ENCODE measurements at places on chromosomes 3 and 15.

GRCh38 chr3:181699171-181699903 is 12.4 kb upstream of the SOX2 start:
- DNase-seq, result no peak

GRCh38 chr3:150147776-150148175 is 177.1 kb upstream of the PFN2 start:
- no peak for DNase-seq

DNA sequence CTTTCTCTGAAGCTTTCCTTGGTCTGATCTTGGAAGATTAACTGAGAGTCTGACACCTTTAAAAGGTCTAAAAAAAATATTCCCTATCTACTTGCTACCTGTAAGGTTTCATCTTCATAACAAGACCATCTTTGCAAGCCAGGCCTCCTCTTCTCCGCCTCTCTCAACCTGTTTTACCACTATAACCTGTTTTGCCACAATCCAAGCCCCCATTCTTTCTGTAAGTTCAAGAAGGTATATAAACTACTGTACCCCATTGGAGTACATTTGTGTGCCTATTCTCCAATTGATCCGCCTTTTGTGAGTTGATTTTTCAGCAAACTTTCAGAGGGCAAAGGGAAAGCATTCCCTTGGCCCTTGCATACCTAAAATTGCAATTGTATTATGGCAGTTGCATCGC is 319.3 kb upstream of the NECTIN3 start:
- no peak for DNase-seq

- no peak for DNase-seq
Observed at GRCh38 chr3:14879211-14879874, 60.6 kb downstream of the FGD5 start.

DNA sequence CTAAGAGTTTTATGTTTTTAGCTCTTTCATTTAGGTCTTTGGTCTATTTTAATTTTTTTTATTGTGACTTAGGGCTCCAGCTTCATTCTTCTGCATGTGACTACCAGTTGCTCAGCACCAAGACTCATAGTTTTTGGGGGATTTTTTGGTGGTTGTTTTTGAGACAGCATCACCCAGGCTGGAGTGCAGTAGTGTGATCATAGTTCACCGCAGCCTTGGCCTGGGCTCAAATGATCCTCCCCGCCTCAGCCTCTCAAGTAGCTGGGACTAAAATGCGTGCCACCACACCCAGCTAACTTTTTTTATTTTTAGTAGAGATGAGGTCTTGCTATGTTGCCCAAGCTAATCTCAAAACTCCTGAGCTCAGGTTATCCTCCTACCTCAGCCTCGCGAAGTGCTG is 19.4 kb downstream of the CDV3 start:
- DNase-seq, result no peak

DNA sequence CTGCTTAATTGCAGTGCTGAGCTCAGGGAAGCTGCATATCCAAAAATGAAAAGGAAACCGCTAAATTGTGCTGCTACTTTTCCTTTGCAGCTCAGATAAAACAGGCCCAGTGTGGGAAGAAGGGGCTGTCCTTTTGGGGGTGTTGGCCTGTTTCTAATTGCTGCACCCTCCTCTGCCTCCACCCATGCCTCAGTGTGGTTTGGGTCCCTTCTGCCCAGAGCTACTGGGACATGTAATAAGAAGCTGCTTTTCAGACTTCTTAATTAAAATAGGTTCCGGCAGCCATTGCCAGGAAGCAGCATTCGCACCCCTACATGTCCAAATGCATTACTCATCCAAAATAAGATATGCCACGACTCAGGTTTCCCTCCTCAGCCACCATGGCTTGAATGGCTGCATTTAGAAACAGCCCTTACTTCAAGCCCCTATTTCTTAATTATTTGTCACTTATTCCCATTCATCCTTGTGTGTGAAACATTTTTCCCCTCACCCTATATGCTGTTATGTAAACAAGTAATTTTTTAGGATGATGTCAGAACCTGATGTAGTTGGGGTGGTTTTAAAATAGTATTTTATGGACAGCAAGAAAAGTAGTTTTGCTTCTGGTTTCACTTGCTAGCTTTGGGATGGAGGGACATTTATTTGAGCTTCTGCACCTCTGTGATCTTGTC is 235.9 kb upstream of the CTDSPL start:
- DNase-seq, result no peak

- no peak for DNase-seq
Observed at GRCh38 chr3:100882571-100882984, 110.6 kb downstream of the ABI3BP start.

GRCh38 chr3:159991591-159991990 is 3.0 kb downstream of the IL12A start:
- DNase-seq, result no peak

DNA sequence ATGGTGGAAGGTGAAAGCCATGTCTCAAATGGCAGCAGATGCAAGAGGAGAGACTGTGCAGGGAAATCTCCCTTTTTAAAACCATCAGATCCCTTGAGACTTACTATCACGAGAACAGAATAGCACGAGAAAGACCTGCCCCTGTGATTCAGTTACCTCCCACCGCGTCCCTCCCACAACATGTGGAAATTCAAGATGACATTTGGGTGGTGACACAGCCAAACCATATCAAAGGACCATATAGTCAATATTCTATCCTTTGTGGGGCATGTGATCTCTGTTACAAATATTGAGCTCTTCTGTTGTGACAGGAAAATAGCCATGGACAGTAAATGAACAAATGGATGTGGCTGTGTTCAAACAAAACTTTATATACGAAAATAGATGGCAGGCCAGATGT is 77.2 kb upstream of the ACKR4 start:
- no peak for DNase-seq

- no peak for DNase-seq
Observed at GRCh38 chr15:31560643-31561042, 234.0 kb downstream of the KLF13 start.

DNA sequence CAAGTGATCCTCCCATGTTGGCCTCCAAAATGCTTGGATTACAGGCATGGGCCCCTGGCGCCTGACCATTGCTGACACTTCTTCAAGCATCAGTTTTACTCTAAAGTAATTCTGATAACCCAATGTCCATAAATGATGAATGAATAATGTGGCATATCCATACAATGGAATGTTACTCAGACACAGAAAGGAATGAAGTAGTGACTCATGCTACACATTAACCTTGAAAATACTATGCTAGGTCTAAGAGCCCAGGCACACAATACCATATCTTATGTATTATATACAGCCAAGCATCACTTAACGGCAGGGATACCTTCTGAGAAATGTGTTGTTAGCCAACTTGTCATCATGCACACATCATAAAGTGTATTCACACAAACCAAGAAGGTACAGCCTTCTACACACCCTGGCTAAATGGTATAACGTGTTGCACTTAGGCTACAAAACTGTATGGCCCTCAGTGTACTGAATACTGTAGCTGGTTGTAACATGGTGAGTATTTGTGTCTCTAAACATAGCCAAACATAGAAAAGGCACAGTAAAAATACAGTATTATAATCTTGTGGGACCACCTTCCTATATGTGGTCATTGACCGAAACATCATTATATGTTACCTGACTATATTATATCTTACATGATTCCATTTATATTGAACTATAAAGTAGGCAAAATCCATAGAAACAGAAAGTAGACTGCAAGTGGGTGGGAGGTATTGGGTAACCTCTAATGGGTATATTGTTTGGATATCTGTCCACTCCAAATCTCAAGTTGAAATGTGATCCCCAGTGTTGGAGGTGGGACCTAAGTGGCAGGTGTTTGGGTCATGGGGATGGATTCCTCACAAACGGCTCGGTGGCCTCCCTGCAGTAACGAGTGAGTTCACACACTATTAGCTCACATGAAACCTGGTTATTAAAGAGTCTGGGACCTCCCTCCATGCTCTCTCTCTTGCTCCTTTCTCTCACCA is 31.4 kb downstream of the MKRN2 start:
- no peak for DNase-seq

DNA sequence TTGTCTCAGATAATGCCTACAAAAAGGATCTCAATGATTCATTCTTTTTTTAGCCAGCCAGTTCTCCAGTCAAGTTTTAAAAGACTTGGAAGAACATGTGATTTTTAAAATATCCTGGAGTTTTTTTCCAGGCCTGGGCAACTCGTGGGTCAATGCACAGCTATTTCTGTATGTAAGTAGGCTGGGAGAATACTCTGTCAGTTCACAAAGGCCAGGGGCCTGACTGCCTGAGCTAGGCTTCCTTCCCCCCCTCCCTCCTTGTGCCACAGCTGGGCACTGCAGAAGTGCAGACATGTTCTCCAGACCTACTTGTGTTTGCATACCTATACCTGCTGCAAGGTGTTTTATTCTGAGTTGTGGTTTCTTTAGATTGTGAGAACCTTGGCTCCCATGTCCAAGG is 43.7 kb downstream of the CTDSPL start:
- no peak for DNase-seq

- no peak for DNase-seq
Observed at GRCh38 chr3:105960381-105960780, 91.6 kb upstream of the CBLB start.

- DNase-seq, result no peak
Observed at GRCh38 chr3:32110233-32110760, 3.9 kb downstream of the GPD1L start.

GRCh38 chr3:23923786-23924185 is 6.9 kb downstream of the RPL15 start:
- no peak for DNase-seq

GRCh38 chr15:90463381-90463780 is 66.3 kb upstream of the CRTC3 start:
- DNase-seq, result peak; percentile 24

DNA sequence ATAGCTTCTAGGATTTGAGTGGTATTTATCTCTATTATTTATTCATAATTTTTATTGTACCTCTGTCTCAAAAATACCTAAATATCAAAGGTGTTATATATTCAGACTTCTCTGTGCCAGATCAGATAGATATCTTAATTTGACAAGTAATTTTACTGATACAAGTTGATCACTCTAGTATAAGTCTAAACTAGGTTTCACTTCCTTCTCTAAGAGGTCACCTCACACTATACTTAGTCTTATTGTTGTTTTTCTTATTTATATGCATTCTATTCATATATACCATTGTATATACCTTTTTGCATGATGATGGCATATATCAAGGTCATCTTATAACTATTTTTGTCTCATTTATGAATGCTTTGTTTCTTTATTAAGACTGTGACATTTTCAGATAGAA is 26.4 kb upstream of the HGD start:
- DNase-seq, result no peak

DNA sequence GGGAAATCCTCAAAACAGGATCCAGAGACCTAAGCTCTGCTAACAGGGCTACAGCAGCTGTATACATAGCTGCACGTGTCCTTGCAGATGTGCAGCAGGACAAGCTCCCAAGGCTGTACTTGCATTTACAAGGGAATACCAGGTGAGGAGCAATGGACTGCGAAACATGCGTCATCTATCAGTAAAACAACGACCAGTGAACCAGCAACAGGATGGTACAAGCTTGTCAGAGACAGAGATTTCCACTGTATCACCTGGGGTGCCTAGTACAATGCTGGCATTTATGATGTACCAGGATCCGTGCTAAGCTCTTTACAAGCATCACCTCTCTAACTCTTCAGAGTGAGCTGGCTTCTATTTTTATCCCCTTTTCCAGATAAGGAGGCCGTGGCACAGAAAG is 227.3 kb downstream of the FOXP1 start:
- no peak for DNase-seq

DNA sequence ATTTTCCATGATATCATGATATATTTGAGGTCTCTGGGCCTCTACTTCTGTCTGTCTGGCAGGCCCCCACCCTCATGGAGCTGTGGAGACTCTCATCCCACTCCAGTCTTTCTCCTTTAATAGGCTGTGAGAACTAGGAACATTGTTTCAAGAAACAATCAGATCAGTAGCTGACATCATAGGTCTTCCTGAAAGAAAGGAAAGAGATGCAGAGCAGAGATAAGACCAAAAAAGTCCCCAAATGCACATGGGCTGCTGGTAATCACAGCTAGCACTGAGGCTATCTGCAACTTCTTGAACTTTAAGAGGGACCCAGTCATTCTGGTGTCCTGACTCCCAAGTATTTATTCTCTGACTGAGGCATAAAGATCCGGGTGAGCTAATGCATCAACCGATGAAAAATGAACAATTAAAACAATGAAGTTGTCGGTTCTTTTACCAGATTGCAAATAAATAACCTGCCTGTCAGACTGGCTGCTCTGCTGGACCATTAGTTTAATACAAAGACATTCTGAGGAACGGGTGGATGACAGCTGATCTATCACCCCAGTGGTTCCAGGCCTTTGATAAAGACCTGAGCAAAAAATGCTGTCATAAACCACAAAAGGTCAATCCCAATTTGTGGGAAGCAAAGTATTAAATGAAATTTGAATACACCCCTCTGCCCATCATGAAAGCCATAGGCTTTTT is 780.8 kb upstream of the GOLIM4 start:
- DNase-seq, result no peak

DNA sequence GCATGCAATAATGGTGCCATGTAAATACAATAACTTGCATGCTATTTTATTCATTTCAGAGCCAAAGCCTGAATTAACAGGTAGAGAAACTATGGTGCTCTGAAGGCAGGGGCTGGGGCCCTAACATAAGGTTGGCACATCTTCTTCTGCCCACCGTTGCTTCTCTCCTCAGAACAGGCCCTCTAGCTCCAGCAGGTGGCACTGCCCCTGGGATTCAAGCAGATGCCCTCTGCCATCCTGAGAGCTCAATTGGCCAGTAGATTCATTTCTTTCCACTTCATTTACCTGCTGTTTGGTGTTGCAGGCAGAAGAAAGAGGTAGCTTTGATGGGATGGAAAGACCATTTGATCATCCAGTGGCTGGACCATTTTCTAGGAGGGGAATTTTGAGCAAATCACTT is 130.5 kb downstream of the FOXB1 start:
- no peak for DNase-seq

- DNase-seq, result no peak
Observed at GRCh38 chr15:31333119-31333518, 6.5 kb downstream of the KLF13 start.

DNA sequence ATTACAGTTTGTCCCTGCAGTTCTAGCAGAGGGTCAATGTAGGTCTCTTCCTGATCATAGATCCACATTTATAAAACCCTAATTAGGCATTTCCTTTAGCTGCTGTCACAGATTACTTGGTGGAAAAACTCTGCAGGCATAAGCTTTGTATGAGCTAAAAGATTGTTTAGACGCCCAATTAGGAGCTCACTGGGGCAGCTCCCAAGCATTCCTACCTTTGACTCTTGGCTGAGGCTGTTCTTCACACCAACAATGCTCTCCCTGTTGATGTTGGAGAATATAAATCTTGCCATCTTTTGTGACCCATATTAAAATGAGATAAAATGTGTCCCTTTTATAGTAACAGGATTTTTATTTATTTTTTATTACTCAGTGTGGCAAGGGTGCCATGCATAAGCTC is 148.3 kb upstream of the TRIM42 start:
- DNase-seq, result no peak

- no peak for DNase-seq
Observed at GRCh38 chr3:109643590-109643989, 306.2 kb upstream of the DPPA4 start.

- no peak for DNase-seq
Observed at GRCh38 chr15:27070841-27071240, 99.9 kb downstream of the GABRG3 start.
